ENCODE measurements at places on chromosomes 2 and 18. TPM values are rescaled to one million over a fixed set of nuclear protein-coding genes. Genes with fewer than 3 reads are reported as not detected.
A peak's percentile ranks its signal among the peaks of the same experiment; 100 is the strongest.

Gene FBXO41
- total RNA-seq: 1.1 TPM

Gene ALPI
- not detected for total RNA-seq

Gene DSC3
- 696 TPM for total RNA-seq

Gene FMNL2
- 18.1 TPM for total RNA-seq

Gene ACKR3
- total RNA-seq: 37.3 TPM

Gene CENPO
- total RNA-seq: 3.5 TPM

DNA sequence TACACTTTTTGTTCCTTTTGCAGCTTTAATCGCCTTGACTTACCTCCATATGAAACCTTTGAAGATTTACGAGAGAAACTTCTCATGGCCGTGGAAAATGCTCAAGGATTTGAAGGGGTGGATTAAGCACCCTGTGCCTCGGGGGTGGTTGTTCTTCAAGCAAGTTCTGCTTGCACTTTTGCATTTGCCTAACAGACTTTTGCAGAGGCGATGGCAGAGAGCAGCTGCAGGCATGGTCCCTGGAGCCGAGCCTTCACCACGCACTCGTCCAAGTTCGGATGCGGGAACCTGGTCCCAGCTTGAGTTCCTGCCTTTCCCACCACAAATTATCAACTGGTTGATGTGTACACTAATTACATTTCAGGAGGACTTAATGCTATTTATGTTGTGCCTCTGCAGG, 232.7 kb downstream of the ALPK2 start:
- H3K27ac ChIP-seq: no peak overlapping the region
- H3K4me3 ChIP-seq: no peak overlapping the region
- H3K4me1 ChIP-seq: peaks cover 7% of the 10 kb centered on the region
- no peaks in the 10 kb centered on the region for H3K27me3 ChIP-seq
- no peak for DNase-seq

DNA sequence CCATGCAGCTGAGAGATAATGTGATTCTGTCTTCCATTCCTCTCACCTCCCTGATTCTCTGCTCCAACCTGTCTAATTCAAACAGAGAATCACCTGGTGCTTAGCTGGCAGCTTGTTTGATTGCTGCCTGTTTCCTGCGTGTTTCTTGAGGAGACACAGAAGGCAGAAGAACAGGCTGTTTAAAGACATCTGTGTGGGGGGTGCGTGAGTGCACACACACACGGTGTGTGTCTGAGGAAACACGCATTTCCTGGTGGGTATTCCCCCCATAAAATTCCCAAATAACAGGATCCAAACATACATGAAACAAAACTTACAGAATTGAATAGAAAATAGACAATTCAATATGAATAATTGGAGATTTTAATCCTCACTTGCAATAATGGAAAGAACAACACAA, 29.3 kb upstream of the CRIM1 start:
- no peak overlapping the region for H3K4me3 ChIP-seq
- H3K36me3 ChIP-seq: no peaks in the 10 kb centered on the region
- no peak for DNase-seq
- no peak overlapping the region for H3K27ac ChIP-seq

DNA sequence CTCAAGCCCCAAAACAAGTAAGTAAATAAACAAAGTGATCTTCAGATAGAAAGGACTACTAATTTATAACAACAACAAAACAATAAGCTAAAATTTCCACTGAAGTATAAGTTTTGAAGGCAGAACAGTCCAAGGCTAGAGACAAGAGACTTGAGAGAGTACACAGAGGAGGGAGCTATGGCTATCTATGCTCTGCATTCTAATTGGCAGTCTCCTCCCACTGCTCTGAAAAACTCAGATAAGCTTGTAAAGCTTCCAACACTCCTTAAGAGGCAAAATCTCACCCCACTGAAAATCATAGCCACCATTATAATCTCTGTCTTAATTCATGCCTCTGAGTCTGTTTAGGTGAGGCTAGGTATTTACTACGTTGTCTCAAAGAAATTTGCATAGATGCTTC, 714.6 kb upstream of the LRATD1 start:
- no peak overlapping the region for H3K4me3 ChIP-seq
- DNase-seq: no peak
- no peaks in the 10 kb centered on the region for H3K36me3 ChIP-seq
- no peaks in the 10 kb centered on the region for H3K4me1 ChIP-seq

- H3K4me3 ChIP-seq: no peak overlapping the region
- H3K36me3 ChIP-seq: no peaks in the 10 kb centered on the region
- H3K4me1 ChIP-seq: peaks cover 2% of the 10 kb centered on the region
- no peaks in the 10 kb centered on the region for H3K27me3 ChIP-seq
- DNase-seq: no peak
- no peak overlapping the region for H3K27ac ChIP-seq
Observed at GRCh38 chr18:23036660-23037201, 98.6 kb upstream of the CABLES1 start.

- H3K27me3 ChIP-seq: no peaks in the 10 kb centered on the region
- H3K27ac ChIP-seq: peak overlapping the region; percentile 76
- H3K36me3 ChIP-seq: no peaks in the 10 kb centered on the region
- peak overlapping the region; percentile 57 for H3K4me3 ChIP-seq
Observed at GRCh38 chr2:162344617-162344950, 652 bp downstream of the GCA start.

DNA sequence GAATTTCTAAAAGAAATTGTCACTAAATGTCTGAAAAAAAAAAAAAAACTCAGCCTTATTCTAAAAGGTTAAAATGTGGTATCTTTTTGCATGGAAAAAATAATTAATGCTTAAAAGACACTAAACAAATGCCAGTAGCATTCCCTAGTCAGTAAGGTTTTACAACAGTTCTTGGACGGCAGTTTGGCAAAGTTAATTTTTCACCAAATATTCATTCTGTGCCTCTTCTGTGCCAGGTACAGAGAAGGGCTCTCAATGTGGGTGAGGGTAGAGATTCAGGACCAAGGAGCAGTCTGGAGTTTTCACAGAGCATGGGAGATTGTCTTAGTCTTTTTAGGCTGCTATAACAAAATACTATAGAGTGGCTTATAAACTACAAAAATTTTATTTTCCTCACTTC, 6.0 kb upstream of the CCDC93 start:
- no peaks in the 10 kb centered on the region for H3K27me3 ChIP-seq
- H3K27ac ChIP-seq: no peak overlapping the region
- DNase-seq: no peak

GRCh38 chr2:234363011-234363487, 133.8 kb downstream of the ARL4C start:
- H3K27ac ChIP-seq: no peak overlapping the region
- DNase-seq: no peak
- H3K4me3 ChIP-seq: no peak overlapping the region
- H3K27me3 ChIP-seq: no peaks in the 10 kb centered on the region
